ENCODE measurements at places on chromosomes 1 and 21.

DNA sequence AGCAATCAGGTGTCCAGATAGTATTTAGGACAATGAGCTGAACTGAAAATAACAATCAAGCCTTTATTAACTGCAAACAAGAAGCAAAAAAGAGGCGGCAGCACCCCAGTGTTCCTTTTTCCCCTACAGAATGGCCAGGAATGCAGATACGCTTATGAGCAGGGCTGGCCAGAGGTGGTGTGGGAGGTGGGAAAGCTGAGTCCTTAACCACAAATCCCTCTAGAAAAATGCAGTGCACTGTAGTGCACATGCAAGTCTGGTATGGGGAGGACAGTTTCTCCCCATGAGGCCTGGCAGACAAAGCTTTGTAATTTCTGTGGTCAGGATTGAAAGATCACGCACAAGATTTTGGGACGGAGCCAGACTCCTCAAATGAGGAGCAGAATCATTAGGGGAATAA, 10.7 kb upstream of the IFNAR1 start:
- DNase-seq = no peak

DNA sequence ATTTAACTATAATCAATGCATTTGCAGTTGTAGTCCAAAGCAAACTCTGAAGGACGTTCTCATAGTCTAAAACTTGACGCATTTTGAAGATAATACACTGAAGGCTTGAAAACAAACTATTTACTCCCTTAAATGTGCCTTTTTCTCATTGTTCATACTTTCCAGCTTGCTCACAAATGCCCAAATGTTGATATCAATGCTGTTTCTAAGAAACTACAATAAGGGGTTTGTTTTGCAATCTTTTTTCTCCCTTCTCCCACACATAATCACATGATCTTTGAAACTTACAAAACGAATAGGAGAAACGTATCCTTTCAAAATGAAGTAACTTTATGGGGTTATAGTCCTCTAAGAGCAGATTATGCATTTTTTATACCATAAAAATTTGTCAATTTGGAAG, 508.7 kb downstream of the DPYD start:
- DNase-seq = no peak

GRCh38 chr1:27583479-27583878, 20.5 kb downstream of the AHDC1 start:
- no peak for DNase-seq

- no peak for DNase-seq
Measured at GRCh38 chr1:8925406-8925805, 20.3 kb upstream of the CA6 start.

DNA sequence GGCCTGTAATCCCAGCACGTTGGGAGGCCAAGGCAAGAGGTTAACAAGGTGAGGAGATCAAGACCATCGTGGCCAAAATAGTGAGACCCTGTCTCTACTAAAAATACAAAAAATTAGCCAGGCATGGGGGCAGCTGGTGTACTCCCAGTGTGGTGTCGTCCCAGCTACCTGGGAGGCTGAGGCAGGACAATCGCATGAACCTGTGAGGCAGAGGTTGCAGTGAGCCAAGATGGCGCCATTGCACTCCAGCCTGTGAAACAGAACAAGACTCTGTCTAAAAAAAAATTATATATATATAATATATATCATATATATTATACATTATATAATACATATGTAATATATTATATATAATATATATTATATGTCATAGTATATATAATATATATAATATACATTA, 249.2 kb upstream of the TPTE start:
- DNase-seq = no peak

DNA sequence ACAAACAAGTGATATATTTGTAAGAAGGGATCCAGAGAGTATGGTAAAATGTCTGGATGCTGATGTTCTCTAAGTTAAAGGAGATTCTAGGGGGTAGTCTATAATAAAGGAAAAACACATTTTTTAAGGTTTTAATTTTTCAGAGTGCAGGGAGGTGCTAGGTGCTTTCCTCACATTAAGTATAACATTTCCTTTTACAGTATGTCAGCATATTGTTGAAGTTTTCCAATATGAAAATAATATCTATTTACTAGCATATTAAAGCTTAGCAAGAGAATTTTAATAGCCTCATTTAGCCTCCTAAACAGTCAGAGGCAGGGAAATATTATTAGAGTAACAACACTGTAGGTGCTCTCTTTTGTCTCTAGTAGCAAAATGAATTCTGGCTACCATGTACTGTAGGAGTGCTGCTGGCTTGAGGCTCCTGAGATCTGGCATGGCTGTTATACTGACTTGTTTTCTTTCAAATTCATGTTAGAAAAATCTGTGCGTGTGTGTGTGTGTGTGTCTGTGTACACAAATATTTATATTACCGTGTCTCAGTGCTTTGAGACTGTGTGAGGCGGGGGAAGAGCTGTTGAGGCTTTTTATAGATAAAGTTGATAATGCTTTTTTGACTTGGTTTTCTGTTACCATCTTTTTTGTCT, 71.0 kb downstream of the POU2F1 start:
- DNase-seq = no peak

GRCh38 chr1:172456344-172456769, 12.5 kb upstream of the PIGC start:
- no peak for DNase-seq

DNA sequence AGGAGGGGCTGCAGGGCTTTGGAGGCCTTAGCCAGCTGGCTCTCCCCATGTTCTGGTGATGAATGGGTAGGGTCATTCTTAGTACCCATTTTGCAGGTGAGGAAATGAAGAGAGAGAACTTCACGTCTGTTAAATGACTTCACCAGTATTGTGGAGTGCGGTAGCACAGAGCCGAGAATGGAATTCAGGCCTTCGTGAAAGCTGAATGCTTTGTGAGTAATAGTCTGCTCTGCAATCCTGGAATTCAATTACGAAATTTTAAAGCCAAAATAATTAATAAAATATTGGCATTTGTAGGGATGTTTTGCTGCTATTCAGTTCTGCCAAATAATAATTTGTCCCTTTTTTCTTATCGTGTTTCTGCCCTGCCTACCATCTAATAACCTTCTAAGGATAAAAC, 197.7 kb downstream of the GREM2 start:
- DNase-seq = no peak

DNA sequence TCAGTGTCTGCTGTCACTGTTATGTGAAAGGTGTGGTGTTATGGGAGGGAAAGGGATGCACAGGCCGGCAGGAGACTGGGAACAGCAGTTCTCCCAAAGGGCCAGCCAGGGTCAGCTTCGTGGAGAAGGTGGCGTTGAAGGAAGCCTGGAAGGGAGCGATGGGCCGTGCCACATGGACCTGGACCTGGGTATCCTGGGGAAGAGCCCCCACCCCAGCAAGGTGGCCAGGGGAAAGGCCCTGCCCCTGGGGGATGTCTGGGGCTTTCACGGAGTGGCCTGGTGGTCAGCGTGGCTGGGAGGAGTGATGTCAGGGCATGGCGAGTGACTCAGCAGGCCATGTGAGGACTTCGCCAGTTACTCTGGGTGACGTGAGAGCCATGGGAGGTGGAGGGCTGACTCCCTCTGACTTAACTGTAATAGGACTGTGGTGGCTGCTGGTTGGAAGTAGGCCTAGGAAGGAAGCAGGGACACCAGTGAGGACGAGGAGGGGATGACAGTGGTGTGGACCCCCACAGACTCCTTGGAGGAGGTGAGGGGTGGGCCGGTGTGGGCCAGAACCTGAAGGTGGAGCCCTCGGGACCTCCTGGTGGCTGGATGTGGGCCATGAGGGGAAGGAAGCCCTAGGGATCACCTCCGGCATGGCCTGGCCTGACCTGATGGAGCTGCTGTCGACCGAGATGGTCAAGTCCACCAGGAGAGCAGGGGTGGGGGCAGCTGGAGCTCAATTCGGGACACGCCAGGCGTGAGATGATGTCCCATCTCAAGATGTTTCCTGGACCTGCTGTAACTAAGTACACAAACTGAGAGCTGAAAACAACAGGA, 54.5 kb downstream of the BACE2 start:
- DNase-seq = no peak

DNA sequence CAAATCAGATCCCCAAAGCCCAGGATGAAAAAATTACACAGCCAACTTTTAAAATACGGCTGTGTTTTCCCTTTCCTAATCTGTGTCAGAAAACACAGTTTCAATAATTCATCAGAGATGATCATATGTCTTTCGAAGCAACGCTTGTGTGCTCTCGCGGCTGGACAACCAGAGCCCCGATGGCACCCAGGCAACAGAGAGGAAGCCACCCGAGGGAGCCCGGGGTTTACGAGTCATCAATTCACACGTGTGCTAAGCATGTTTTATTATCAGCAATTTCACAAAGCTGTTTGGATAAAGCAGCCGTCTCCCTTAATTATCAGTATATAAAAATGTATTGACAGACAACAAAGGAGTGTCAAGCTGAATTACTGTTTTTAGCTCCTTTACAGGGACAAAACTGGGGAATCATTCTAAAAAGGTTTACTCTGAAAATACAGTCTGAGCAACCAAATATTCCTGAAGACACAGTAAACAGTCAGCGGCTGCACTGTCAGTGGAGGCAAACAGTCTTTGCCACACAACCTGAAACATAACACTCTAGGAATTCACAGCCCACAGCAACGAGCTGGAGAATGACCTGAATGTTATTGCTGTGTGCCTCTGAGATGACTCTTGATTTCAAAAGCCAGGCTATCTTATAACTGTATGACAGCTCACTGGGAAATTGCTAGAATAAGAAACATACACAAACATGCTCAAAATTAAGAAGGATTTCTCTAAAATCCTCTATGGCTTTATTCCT, 201.0 kb downstream of the SIPA1L2 start:
- DNase-seq = no peak

DNA sequence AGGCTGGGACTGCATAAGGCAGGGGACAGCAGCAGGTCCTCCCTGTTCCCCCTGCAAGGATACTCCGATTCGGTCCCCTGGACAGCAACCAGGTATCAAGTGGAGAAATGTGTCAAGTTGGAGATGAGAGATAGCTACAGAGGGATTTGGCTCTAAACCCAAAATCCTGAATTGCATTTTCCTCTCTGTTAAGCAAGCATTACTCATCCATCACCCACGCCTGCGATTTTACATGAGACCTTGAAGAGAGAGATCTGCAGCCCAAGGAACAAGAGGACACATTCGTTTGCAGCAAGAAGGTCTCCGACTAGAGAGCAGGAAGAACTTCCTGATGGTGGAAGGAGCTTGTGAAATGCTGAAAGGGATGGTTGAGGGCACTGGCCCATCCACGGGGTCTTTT, 21.9 kb downstream of the SYT2 start:
- no peak for DNase-seq

DNA sequence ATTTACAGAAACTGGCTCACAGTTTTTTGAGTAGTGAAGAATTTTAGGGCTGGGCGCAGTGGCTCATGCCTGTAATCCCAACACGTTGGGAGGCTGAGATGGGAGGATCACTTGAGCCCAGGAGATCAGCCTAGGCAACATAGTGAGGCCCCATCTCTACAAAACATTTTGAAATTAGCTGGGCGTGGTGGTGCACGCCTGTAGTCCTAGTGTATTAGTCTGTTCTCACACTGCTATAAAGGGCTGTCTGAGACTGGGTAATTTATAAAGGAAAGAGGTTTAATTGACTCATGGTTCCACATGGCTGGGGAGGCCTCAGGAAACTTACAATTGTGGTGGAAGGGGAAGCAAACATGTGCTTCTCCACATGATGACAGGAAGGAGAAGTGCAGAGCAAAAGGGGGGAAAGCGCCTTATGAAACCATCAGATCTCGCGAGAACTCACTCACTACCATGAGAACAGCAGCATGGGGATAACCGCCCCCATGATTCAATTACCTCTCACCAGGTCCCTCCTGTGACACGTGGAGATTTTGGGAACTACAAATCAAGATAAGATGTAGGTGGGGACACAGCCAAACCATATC, 24.4 kb upstream of the DYRK1A start:
- DNase-seq = no peak

GRCh38 chr1:8167936-8168335, 141.8 kb upstream of the ERRFI1 start:
- DNase-seq = no peak

Data from esophagus squamous epithelium (tissue), 5 donors.